ENCODE measurements at places on chromosomes 13 and 19. TPM values are rescaled to one million over a fixed set of nuclear protein-coding genes. Genes with fewer than 3 reads are reported as not detected.

- no peak for DNase-seq
Observed at GRCh38 chr13:46173656-46174055, 8.3 kb downstream of the LCP1 start.

DNA sequence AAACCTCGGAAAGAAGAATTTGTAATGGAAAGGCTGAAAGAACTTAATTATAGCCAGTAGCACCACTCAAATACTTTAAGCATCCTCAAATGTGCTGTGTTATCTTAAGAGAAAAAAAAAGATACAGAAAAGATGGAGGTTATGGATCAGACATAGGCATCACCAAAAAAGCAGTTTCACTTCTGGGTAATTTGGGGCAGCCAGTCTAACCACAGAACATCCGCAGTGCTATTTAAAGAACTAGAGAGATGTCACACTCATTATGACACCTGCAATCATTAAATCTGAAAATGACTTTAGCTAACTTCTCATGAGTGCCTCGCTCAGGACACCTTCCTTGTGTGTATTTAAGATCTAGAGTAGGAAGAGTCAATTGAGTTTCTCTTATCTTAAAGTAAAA lies 211.8 kb downstream of the RBM26 start:
- DNase-seq: no peak

DNA sequence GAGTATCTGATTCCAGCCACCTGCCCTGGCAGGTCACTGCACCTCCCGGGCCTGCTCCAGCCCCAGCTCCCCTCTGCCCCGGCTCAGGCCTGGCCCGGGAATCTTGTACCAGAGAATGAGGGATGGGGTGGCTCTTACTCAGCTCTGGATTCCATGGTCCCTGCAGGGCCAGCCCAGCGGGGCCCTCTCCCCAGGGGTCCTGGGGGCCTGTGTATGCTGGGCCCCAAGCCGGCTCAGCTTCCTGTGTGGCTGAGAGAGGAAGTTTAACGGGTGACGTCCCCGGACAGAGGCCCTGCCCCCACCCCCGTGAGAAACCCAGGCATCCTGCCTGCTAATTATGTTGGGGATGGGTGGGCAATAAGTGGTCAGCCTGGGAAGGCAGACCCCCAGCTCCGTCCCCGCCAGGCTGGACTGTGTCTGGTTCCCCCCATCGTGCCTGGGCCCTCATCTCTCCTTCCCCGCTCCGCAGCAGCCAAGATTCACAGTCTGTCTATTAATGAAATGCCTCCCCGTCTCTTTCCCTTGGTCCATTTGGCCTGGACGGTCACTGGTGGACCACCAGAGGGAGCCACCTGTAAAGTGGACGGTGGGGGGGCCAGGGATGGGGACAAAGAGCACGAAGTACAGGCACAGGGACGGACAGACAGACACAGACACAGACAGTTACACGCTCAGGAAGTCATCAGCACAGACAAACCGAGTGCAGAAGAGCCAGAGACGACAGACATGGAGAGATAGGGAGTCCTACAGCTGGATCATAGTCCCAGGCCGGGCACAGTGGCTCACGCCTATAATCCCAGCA lies at the start of gene DENND1C:
Gene DENND1C, minus strand, starts transcription at position 247 of the 802 bp plus-strand sequence. Its CDS starts 92 bp downstream, at position 155.
- DNase-seq: no peak

The MUC16 gene
- total RNA-seq: 0.45 TPM

DNA sequence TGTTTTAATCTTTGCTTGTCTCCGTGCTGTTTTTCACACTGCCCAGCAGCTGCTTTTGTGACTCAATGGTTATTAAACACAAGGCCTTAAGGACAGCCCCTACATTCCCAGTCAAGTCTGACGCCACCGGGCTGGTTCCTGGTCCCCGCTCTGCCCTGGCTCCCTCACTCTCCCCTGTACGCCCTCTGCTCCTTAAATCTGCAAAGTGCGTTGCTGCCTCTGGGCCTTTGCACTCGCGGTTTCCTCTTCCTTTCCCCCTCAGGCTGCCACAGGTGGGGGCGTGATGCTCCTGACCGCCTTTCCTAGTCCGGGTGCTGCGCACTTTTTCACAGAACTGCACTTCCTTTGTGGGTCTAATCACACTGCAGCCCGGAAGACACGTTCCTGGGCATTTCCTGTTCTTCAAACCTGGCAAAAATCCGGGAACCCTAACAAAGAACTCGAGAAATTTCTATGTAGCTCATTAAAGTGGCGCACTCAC lies 25.6 kb downstream of the NOSIP start:
- DNase-seq: no peak

DNA sequence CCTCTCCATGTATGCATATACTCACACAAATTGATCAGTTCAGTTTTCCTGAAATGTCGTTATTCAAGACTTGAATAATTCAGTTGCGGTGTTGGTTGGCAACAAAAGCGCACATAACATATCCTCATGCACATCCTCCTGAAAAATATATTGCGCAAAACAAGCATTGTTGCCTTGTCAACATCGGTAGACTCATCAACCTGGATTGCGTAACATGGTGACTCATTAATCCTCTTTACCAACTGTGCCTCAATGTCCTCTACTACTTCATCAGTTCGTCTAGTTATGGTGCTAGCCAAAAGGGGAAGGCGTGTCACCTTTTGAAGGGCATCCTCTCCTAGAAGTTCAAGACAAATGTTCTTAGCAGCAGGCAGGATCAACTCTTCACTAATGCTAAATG lies 357.7 kb downstream of the LMO7 start:
- no peak for DNase-seq

- peak; percentile 91 for DNase-seq
Observed at GRCh38 chr19:18469069-18469846, 31.3 kb upstream of the ISYNA1 start.

DNA sequence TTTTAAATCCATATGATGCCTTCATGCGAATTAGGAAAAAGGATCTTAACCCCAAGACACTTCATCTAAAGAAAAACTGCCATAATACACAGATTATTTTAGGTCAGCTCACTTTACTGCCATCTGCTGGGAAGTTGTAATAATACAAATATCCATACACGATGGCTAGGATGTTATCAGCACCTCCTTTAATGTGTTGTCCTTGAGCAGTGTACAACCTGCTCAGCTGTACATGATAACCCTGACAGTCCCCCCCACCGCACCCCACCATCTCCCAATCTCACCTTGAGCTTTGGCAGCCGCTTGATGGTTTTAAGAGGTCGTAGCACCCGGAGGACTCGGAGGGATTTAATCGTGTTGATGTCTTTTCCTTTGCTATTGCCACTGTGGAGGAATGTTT lies 112.2 kb downstream of the IER2 start:
- no peak for DNase-seq

- no peak for DNase-seq
Observed at GRCh38 chr13:67275351-67275960, 45.3 kb upstream of the PCDH9 start.

The CABP5 gene
- total RNA-seq: not detected

DNA sequence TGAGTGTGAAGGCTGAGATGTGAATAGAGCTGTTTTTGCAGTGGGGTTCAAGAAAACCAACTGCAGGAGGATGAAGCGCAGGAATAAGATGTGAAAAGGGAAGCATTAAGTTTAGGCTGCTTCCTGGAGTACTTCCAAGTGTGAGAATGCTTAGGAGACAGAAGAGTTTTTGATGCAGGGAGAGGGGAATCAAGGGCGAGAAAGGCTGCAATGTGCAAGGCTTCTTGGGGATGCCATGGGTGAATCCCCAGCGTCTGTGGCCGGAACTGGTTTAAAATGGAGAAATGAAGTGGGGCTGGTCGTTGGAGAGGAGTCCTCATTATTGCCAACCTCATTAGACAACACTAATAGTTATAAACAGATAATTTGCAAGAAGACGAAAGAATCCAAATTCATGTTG lies 764.9 kb downstream of the LIG4 start:
- no peak for DNase-seq

GRCh38 chr19:48644839-48645619 lies 958 bp downstream of the CA11 start:
- peak; percentile 87 for DNase-seq

DNA sequence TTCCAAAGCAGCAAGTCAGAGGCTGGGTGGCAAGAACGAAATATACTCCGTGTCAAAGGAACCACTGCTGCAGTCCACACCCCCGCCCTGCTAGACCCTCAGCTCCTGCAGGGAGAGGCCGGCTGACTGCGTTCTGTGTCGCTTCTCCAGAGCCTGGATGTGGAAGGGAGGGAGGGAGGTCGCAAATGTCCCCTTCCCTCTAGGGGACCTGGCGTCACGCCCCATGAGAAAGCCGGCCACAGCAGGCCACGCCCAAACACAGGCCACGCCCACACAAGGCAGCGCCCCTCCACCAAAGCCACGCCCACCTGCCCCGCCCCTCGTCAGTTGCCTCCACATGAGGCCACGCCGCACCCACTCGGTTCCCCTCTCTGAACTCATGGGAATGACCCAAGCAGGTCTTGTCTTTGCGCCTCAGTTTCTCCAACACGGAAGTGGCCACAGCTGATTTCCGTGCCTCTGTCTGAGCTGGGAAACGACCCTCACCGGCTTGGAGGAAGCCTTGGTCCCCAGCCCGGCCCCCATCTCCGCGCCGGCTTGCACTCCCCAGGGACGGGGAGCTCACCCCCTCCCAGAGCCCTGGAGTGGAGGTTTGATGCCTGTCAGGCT lies 38.4 kb upstream of the TCF3 start:
- DNase-seq: no peak

GRCh38 chr19:30360376-30361106 lies 11.6 kb upstream of the ZNF536 start:
- no peak for DNase-seq

DNA sequence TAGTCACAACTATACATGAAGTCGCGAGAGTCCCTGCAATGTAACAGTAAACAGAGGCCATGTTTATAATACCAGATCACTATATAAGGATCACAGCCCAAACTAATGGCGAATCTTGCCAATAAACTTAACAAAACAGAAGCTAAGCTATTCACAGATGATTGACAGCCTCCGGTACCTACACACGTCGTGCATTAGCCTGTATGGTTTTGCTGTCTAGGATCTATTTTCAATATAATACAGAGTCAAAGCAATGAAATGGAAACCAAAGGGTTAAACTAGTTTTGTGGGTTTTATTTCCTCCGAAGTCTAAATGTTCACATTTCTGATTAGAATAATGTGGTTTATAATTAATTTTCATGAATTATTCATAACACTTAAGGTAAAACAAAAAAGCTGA lies 10.1 kb downstream of the ANKRD10 start:
- no peak for DNase-seq

DNA sequence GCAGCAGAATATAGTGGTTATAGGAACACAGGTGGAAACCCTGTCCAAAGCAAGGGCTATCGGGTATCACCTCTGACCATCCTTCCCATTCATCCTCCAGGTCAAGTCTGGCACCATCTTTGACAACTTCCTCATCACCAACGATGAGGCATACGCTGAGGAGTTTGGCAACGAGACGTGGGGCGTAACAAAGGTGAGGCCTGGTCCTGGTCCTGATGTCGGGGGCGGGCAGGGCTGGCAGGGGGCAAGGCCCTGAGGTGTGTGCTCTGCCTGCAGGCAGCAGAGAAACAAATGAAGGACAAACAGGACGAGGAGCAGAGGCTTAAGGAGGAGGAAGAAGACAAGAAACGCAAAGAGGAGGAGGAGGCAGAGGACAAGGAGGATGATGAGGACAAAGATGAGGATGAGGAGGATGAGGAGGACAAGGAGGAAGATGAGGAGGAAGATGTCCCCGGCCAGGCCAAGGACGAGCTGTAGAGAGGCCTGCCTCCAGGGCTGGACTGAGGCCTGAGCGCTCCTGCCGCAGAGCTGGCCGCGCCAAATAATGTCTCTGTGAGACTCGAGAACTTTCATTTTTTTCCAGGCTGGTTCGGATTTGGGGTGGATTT lies 2.1 kb upstream of the RAD23A start:
- no peak for DNase-seq

- no peak for DNase-seq
Observed at GRCh38 chr13:51970349-51970748, 40.9 kb downstream of the ATP7B start.

- DNase-seq: no peak
Observed at GRCh38 chr19:47885067-47885463, 1.1 kb downstream of the SULT2A1 start.

- DNase-seq: no peak
Observed at GRCh38 chr13:48234566-48235340, 1.7 kb downstream of the ITM2B start.

The CACNG8 gene
- 0.23 TPM for total RNA-seq

The LGALS4 gene
- total RNA-seq: 2.9 TPM

The TUBA3C gene
- not detected for total RNA-seq

All from aorta (tissue), 5 donors.